T-helper 17 cell (primary cell): ENCODE measurements at places on chromosomes 2 and 18.

- DNase-seq: no peak
Measured at GRCh38 chr2:97355887-97356286, 233.8 kb downstream of the ANKRD36B start.

DNA sequence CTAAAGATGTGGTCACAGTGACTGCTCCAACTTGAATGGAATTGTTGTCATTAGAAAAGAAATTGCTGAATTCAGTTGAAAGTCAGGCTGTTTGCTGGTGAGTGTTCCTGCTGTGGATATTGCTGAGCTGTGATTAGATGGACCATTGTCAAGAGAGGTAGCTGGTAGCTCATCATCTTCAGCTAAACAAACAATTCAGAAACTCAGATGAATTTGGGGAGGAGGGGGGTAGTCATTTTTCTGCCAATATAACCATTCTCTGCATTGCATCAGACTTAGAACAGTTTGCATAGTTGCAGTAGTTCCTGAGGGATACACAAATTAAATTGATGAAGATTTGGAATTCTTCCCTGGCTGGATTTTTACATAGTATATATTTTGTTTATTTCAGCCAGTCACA lies 108.3 kb downstream of the MTCL1 start:
- DNase-seq: no peak

DNA sequence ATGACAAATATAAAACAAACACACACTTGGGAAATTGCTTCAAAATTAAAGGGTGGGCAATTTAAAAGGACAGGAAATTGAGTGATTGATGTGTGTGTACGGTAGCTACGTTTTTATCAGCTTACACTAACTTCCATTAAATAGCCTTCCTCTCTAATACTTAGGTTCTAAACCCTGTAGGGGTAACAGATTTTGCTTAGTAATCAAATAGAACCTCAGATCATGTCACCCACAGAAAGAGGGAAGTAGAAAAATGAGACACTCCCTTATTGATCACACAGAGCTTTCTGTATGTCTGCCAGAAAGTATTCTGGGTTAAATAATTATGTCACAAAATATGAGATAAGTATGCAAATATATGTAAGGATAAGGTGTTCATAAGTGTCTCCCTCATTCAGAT lies 93.3 kb downstream of the ICA1L start:
- no peak for DNase-seq

- DNase-seq: no peak
Measured at GRCh38 chr2:39511219-39511604, 74.1 kb upstream of the MAP4K3 start.

DNA sequence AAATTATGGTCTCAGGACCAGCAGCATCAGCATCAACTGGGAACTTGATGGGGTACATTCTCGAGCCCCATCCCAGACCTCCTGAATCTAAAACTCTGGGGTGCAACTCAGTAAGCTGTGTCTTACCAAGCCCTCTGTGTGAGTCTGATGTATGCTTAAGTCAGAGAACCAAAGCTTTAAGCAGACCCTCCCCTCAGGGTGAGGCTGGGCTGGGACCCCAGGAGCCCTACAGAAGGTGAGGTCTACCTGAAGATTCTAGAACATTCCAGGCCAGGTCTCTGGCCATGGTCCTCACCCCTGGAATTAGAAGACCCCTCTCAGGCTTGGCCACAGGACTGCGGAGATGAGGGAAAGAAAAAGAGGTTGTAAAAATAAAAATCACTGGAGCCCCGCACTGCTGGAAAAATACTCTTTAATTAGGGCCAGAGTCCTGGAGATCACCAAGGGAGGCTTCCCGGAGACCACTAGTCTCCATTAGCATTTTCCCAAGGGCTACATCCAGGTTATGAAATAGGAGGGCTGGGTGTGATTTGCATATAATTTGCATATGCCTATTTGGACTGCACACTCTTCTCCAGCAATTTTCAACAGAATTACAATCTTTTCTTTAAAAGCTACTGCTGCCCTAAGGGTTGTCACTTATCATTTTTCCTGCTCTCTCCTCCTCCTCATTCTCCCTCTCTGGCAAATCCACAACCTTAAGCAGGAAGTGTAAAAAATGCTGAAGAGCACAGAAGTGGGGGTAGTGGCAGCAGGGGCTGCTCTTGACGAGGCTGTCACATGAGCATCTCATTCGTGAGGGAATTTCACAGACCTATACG lies 100.2 kb downstream of the ZBTB7C start:
- no peak for DNase-seq

GRCh38 chr2:26969077-26969844 lies 1.2 kb upstream of the MAPRE3 start:
- no peak for DNase-seq

GRCh38 chr2:54872780-54873179 lies 149.3 kb downstream of the EML6 start:
- DNase-seq: no peak

DNA sequence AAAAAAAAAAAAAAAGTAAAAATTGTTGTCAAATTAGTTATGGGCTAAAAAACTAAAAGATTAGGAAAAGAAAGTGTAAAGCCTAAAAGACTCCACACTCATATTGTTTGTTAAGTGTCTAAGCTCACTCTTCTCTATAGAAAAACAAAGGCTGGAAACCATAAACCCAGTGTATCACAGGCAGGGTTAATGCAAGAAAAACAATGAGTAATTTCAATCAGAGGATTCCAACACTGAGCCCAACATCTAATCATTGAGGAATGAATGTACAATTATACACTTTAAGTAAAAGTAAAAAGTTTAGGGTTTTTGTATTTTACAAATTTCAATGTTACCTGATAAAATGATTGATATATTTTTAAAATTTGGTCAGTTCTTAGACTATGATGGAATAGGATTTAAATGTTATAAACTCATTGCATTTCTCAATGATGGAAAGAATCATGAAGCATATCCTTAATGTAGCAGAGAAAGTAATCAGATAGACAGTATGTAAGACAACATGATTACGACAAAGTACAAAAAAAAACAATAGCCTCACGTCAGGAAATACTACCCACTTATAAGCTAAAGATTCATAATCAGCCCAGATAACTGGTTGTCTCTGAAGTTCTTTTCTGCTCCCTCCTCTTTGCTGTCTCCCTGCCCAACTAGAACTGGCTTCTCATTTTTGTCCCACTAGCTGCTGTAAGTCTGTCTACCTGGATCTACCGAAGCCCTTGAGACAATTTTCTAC lies 44.5 kb upstream of the SP3 start:
- DNase-seq: no peak

GRCh38 chr2:39437522-39438296 lies 624 bp upstream of the MAP4K3 start:
- peak; percentile 18 for DNase-seq

GRCh38 chr2:102204638-102205037 lies 17.8 kb downstream of the IL1RL2 start:
- no peak for DNase-seq

DNA sequence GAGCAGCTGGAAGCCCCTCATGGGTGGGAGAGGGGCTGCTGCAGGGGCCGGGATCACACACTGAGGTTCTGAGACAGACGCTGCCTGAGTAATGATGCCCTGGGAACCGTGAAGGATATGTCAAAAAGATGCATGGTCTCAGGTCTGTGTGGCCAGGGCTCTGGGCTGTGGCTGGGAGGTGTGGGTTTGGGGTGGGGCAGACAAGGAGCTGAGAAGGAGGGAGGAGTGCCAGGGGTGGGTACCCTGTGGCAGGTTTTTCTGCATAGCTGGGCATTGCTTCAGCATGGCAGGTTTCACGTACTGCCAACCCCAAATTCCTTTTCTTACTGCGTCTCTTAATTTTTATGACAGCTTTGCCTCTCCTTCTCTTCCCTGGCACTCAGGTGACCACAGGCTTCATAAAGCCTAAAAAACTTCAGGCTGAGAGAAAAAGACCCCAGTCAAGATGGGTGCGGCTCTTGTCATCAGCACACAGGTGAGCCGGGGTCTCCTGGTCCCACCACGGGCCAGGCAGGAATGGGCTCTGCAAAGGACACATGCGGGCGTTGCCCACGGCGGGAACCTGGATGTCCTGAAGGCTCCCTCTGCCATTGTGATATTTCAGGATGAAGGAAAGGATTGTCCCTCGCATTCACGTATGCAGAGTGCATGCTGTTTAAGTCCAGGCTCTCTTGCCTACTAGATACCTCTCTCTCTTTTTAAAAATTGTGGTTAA lies 18.0 kb downstream of the MALL start:
- DNase-seq: no peak

- DNase-seq: no peak
Measured at GRCh38 chr2:37873229-37873628, 51.9 kb upstream of the RMDN2 start.

GRCh38 chr2:40281021-40281940 lies 170.6 kb downstream of the SLC8A1 start:
- no peak for DNase-seq

DNA sequence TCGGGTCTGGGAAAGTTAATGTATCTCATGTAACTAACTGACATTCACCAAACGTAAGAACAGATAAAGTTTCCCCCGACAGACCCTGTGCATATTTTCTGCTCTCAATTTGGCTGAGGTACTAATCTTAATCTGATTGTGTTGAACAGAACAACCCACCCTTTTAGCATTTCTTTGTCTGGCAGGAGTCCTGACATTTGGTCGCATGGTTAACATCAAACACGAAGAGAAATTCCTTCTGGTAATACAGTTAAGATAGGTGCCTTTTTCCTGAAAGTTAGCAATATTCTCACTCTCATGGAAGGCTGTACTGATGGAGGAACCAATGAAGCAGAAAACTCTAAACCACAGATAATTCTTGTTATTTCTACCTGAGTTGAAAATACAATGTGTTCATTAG lies 520.8 kb downstream of the PARD3B start:
- DNase-seq: no peak

GRCh38 chr18:10401930-10402329 lies 52.5 kb upstream of the APCDD1 start:
- no peak for DNase-seq

GRCh38 chr2:159266554-159266953 lies 19.9 kb downstream of the WDSUB1 start:
- no peak for DNase-seq

DNA sequence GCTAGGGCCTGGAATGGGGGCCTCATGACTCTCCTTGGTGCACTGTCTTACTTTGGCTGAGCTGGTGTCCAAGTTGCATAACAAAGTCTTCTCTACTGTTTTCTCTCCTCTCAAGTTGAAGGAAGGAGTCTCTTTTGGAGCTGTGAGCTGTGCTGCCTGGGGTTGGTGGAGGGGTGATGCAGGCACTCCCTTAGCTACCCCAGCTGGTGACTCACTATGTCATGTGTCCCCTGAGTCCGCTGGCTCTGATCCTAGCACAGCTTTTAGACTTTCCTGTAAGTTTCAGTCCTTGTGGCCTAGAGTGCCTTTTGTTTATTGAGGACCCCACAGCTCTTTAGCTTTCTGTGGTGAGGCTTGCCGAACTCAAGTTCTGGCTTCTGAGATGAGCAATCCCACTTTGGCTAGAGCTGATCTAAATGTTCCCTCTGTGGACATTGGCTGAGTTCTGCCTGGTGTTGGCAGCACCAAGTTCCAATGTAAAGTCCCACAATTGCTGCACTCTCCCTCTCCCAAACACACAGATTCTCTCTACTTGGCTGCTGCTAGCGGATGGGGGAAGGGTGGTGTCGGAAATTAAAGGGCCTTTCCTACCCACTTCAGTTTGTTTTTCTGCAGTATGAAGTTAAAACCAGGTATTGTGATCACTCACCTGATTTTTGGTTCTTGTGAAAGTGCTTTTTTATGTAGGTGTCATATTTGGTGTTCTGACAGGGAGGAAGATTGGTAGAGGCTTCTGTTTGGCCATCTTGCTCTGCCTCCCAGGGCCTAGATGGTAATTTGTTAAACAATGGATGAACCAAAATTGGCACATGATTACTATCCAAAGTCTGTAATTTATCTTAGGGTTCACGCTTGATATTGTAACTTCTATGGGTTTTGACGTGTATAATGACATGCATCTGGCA lies 83.2 kb downstream of the COMMD1 start:
- DNase-seq: no peak

- no peak for DNase-seq
Measured at GRCh38 chr18:57627488-57627887, 5.9 kb upstream of the NARS1 start.

DNA sequence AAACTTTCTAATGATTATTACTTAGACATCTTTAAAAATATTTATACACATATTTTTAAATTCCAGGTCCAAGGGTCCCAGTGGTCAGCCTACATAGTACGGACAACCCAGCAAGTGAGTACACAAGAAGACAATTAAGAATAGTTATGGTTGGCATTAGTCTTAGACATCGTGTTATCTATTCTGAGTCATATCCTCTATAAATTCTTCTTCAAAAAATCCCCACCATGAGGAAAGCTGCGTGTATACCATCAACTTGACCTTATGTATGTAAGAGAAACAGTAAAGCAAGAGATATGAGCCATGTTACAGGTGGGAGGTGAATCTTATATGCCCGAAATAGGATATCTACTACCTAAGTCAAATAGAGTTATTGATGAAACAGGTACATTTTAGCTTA lies 1339.8 kb downstream of the DPP10 start:
- no peak for DNase-seq

GRCh38 chr2:234812851-234813250 lies 139.0 kb upstream of the SH3BP4 start:
- DNase-seq: no peak

DNA sequence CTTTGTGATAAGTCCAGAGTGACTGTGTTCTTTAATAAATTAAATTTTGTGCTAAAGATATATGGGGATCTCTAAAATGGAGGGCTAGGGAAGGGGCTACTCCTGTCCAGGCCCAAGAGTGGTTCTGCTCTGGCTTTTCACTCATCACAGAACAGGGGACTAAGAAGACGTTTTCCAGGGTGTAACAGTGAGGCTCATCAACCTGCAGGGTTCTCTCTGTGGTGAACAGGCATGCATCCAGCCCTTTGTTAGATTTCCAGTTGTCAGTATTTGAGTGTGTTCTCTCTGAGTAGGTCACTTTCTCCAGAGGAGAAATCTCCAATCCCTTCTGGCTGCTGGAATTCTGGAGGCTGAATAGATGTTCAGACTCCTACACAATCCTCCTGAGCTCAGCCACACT lies 408.9 kb downstream of the PLCL1 start:
- DNase-seq: no peak

DNA sequence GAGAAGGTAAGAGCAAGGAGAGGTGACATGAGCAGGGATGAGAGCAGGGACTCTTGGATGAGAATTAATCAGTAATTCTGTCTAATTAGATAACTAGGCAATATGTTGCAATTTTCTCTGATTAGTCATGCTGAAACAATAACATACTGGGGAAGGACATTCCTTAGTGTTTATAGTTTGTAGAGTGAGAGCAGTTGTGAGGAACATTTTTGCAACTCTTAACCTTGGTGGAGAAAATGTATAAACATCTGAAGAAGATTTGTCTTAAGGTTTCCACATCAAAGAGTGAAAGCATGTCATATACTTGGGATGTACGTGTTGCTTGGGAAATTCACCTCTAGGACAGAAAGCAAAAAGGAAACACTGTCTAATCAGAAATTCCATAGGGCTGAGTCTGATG lies 955.4 kb upstream of the FANCL start:
- DNase-seq: no peak

DNA sequence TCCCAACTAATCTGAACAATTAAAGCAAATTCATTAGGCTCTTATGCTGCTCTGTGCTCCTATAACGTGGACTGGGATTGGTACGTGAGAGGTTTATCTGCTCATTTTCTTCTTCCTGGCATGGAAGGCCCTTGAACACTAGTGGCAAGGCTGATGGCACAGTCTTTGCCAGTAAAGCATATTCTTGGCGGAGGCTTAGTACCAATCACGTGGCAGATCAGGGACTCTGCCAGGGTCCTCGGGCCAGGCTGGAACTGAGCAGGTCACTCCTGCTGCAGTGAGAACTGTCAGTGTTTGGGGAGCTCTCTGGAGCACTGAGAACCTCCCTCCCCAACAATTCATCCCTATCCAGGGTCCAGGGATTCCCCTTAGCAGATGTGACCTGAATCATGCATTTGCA lies 3.7 kb upstream of the ALPK2 start:
- no peak for DNase-seq

- DNase-seq: no peak
Measured at GRCh38 chr2:241381872-241382271, 25.8 kb downstream of the FARP2 start.
